ENCODE measurements at places on chromosomes 6 and 20.

DNA sequence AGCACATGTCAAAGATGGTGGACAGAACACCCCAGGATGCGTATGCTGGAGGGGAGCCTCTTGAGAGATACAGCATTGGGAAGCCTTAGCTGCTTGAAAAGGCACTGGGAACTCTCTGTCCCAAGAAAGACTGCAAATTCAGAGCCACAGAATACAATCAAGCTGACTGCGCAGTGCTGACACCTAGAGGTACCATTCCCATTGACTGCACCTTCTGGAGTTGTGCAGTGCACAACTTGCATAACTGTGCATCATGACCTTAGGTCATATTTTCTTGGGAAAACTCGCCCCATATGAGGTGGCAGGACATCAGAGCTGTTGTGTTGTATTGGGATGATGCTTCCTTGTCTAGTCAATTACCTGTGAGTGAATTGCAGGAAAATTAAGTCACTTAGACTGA lies 646.5 kb upstream of the NOX3 start:
- DNase-seq: no peak

DNA sequence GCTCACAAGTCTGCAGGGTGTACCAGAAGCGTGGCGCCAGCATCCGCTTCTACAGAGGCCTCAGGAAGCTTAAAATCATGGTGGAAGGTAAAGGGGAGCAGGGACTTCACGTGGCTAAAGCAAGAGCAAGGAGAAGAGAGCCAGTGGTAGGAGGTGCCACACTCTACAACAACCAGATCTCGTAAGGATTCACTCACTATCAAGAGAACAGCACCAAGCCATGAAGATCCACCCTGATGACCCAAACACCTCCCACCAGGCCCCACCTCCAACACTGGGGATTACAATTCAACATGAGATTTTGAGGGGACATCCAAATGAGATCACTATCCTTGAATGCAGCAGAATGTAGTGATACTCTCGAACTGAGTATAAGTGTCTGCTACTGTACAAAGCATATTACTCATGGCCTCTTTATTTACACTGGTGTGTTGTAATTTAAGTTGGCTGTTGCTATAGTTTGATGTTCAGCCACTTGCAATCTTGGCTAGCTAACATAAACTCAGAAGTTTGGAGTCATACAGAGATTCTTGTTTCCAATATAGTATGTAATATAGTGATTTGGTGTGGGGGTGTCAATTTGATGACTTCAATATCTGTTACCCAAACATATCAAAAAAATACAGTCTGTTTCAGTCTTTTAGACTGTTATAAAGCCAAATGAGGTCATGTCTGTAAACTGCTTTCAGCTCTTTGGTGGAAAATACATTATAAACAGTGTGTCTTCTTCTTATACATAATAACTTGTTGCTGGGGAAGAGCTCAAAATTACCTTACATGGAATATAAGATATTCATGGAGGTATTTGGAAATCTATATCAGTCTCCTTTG lies 39.4 kb upstream of the MYLIP start:
- DNase-seq: no peak

GRCh38 chr20:38650010-38650409 lies 48.4 kb downstream of the ARHGAP40 start:
- no peak for DNase-seq

- DNase-seq: no peak
Measured at GRCh38 chr20:8315639-8316573, 183.8 kb downstream of the PLCB1 start.

GRCh38 chr20:39886650-39887190 lies 802.3 kb downstream of the MAFB start:
- no peak for DNase-seq

DNA sequence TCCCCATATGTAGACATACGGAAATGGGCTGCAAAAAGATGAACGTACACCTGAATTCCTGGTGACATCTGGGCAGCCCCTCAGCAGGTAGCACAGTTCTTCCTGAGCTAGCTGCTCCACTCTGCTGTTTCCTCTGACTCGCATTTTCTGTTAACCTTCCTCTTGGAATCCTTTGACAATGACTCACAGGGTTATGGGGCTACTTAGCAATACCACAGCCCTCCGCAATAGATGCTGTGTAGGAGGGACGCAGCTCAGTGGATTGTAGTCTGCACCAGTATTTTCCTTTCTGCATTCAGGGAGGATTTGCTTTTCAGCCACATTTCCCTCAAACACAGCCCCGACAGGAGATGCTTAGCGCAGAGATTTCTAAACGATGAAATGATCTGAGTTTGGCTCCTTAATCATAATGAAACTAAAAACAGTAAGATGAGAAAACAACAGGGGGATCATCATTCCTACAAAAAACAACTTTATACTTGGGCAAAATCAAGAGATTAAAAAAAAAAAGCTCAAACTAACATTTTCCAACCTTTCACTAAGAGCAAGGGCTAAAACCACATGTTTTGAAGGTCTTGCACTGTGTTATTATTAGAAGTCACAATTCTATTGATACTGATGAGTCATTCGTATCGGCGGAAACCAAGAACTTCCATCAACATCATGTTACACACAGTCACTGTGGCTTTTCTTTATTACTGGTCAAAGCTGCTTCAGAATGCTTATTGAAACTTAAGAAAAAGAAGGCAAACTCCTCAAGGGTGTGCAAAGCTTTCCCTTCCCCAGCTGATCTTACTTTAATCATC lies 12.2 kb downstream of the BACH2 start:
- no peak for DNase-seq

- DNase-seq: no peak
Measured at GRCh38 chr6:34447910-34448309, 18.0 kb upstream of the PACSIN1 start.

GRCh38 chr6:683742-684440 lies 9.0 kb downstream of the EXOC2 start:
- no peak for DNase-seq

DNA sequence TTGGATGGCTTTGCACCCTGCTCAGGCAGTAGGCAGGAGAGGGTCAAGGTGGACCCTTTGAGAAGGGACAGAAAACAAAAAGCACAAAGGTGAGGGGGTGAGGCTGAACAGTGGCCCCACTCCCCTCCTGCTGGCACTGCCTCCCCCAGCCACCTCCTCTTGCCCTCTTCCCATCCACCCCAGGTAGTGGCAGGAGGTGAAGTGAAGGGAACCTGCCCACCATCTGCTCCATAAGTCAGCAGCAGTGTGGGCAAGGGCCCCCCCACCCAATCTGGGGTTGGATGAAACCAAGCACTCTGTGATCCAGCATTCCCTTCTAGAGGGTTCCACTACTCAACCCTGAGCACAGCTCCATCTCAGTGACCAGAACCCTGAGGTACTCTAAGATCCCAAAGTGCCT lies 26.1 kb upstream of the SLC22A7 start:
- DNase-seq: no peak

DNA sequence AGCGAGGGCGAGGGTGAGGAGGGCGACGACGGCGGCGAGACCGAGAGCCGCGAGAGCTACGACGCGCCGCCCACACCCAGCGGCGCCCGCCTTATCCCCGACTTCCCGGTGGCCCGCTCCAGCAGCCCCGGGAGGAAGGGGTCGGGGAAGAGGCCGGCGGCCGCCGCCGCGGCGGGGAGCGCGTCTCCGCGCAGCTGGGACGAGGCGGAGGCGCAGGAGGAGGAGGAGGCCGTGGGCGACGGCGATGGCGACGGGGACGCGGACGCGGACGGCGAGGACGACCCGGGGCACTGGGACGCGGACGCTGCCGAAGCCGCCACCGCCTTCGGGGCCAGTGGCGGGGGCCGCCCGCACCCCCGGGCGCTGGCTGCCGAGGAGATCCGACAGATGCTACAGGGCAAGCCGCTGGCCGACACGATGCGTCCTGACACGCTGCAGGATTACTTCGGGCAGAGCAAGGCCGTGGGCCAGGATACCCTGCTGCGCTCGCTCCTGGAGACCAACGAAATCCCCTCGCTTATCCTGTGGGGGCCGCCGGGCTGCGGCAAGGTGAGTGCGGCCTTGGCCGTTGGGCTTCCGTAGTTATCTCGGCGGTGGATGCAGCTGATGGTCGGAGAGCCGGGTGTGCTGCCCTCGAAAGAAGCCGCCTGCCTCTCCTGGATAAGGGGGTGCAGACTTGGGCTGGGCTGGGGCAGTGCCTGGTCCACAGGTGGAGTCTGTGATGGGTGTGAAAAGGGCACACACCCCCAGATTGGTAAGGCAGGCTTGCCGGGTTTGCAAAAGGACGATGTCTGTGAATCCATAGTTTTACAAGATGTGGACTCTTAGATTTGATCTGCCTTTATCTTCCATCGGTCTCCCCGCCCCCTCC lies 938 bp downstream of the WRNIP1 start:
- DNase-seq: peak; percentile 25

DNA sequence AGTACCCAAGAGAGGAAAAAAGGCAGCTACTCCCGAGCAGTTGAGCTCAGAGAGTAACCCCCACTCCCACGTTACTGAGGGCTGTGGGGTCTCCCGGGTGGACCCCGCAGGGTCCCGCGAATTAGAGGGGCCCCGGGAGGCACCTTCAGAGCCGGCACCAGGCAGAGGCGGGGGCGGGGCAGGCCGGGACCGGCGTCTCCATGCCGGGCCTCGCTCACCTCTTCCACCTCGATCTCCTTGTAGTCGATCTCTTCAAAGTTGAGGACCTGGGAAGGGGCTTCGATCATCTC lies 381 bp downstream of the MAP3K7 start:
- no peak for DNase-seq

GRCh38 chr20:17972121-17972520 lies 3.3 kb downstream of the MGME1 start:
- no peak for DNase-seq

DNA sequence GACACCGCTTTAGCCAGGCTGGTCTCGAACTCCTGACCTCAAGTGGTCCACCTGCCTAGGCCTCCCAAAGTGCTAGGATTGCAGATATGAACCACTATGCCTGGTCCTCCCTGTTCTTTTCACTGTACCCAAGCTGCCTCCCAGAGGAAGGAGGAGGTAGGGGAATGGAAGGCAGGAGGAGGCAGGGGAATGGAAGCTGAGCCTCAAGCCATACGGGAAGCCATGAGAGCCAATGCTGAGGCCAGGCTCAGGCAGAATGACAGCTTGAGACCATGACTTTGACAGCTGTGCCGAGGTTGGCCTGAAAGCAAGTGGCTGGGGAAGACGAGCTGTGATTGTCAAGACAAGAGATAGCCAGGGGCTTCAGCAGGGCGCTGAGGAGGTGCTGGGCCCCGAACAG lies 13.6 kb upstream of the ZNF335 start:
- no peak for DNase-seq

Measured in activated T-cell treated with anti-CD3 and anti-CD28 coated beads for 1 hour (primary cell).